ENCODE measurements at places on chromosomes 4 and X.

GRCh38 chr4:142408003-142408441 lies 438.1 kb downstream of the INPP4B start:
- DNase-seq, result no peak

DNA sequence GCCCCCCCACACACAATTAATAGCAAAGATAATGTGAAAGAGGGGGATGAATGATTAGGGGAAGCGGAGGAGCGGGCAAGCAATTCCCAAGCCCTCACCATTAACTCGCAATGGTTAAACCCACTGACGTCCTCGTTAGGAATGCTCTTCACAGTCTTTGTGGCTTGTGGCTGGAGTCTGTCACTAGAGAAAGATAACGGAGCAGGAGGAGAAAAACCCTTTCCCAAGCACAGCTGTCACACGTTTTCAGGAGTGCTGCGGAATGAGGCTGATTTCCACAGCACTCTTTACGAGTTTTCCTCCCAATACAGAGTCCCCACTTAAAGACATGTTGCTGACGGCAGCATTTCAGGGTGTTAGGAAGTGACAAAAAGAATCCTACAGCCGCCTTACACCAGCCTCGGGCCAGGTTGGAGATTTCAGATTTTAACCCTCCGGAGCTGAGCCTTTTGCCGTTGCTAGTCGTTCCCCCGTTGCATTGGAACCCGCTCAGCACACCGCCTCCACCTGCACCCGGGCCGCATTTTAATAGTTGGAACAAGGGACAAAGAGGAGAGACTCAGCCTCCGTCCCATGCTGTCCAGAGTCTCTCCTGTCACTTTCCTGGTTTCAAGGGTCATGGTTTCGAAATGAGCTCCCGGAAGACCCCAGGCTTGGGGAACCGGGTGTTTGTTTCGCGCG lies 92.2 kb downstream of the GEMIN8 start:
- no peak for DNase-seq

DNA sequence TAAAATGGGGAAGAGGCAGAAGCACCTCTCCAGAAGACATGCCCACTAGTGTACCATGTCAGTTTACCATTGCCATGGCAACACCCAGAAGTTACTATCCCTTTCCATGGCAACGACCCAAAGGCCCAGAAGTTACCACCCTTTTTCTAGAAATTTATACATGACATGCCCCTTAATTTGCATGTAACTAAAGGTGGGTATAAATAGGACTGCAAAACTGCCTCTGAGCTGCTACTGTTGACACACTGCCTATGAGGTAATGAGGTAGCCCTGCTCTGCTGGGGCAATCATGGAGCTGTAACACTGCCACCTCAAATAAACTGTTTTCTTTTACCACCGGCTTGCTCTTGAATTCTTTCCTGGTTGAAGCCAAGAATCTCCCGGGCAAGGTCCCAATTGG lies 13.9 kb upstream of the BEX4 start:
- no peak for DNase-seq

DNA sequence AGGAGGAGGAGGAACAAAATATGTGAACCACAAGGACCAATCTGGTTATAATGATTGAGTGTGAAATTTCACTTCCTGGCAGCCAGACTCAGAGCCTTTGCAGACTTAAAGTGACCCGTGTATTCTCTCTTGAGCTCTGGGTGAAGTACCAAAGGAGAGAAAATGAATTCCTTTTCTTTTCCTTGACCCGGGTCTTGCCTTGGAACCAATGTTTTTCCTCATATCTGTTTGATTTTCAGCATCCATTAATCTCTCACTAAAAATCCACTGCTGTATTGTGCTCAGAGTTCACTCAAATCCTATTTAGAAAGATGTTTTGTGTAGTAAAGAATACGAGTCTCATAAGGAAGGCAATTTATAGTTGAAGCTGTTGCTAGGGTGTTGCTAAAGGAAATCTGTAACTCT lies 78.3 kb upstream of the C1QTNF7 start:
- DNase-seq, result no peak

DNA sequence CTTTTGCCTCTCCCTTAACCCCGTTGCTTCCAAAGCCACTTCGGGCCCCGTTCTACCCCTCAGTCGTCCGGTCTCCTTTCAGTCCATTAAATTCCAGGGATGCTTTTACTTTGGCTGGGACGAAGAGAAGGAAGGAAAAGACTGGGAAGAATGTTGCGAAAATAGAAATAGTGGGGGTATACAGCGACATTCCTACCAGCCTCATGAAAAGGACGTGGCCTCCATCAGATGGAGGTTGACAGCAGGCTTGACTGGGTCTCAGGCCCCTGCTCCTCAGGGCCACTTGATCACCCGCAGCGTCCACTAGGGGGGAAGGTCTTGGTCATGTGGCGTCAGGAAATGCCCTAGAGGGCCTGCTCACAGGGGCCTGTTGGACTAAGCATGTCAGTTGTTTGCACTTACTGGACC lies 657 bp upstream of the ANKRD50 start:
- no peak for DNase-seq

DNA sequence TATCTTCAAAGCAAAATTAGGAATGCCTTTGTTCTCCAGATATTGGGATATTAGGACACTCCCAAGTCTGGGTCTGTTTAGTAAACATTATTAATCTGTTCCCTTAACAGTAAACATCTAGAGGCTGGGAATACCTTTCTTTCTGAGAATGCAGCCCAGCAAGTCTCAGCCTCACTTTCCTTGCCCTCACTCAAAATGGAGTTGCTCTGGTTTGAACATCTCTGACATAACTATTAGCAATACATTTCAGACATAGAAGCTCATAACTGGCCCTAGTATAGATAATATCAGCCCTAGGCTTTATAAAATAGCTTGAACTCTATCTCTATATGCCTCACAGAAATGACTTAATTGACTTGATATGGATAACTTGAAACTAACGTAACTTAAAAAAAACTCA lies 299.8 kb downstream of the SPATA18 start:
- no peak for DNase-seq

- DNase-seq, result peak; percentile 3
These were observed 567.7 kb downstream of the MAGEB5 start for GRCh38 chrX:26783512-26784225.

DNA sequence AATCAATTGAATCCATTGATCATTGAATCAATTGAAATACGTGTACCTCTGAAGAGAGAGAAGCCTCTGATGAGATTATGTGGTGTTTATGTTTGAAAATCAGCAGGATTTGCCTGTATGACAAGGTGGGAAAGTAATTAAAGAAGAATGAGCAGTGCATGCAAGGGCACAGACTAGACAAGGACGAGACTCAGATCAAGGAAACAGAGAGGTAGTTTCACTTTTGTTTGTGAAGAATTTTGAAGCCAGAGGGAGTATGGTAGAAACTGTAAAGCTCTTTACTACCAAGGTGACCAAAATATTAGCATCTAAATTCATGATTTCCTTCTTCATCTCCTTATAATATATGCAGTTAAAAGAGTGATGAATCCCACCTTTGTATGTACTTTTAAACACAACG lies 1830.0 kb upstream of the IGFBP7 start:
- DNase-seq, result no peak

DNA sequence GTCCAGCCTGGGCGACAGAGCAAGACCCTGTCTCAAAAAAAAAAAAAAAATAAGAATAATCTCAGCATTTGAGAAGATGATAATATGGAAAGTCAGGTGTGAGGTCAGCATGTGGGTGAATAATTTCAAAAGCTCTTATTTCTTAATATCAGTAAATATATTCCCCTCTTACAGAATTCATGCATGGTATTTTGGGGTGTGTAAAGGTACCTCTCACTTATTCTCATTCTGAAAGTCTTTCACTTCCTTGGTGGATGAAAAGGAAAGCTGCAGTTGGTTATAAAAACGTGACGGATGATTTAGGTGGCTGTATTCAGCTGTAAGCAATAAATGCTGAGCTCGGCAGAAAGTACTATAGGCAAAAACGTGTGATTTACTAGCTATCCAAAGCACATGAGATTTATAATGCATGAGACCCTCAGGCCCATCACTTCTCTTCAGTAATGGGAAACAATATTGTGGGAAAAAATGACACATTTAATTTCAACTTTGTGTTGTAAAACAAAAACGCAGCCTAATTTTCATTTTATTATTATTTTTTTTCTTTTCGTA lies 353.2 kb upstream of the MAGEB2 start:
- DNase-seq, result no peak

DNA sequence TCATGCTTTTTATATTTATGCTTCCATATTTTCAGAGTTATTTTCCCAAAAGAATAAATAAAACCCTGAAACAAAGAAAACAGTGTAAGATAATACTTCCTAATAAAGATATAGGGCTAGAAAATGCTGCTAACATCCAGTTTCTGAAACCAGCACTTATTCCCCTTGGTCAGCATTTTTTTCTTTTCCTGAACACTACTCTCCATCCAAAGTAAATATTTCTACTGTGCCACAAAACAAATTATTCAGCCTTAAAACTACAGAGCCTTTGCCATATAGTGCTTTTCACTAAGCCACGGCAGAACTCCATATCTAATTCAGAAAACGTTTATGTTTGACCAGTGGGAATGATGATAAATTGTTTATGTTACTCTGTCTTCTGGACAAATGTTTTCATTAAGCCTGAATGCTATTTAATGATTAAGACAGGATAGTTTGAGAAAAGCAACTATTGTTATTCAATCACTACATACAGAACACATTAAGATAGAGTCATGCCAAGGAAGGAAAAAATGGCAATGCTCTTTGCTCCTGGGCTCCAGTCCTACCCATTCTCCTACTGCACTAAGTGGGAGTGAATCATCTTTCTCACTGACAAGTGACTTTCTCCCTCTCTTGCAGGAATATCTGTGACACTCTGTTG lies 723.9 kb downstream of the FAT4 start:
- no peak for DNase-seq

DNA sequence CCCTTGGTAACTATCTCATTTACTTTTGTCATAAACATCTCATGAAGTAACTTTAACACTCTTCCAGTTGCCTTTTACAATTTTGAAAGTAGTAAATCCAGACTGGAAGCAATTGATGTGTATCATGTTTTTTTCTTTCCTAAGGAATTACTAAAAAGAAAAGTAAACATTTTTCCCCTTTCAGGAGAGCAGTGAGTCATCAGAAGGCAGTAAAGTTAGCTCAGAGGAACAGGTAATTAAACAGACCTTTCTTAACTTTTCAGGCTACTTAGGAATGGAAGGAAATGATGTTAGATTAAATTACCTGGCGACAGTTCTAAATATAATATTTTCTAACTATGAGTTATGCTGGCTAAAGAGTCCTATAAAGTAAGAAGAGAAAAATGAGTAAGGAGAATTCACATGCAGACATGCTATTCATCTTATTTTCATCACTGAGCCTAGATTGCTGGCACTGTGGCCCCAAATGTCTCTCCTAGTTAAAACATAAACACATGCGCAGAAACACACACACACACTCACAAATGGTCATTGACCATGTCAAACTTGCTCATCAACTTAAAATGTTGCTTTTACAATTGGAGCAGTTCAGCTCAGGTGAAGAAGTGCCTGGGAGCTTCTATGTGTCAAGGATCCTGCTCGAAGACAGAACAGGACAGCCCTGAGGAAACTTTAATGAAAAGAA lies 9.3 kb downstream of the DMP1 start:
- DNase-seq, result no peak

DNA sequence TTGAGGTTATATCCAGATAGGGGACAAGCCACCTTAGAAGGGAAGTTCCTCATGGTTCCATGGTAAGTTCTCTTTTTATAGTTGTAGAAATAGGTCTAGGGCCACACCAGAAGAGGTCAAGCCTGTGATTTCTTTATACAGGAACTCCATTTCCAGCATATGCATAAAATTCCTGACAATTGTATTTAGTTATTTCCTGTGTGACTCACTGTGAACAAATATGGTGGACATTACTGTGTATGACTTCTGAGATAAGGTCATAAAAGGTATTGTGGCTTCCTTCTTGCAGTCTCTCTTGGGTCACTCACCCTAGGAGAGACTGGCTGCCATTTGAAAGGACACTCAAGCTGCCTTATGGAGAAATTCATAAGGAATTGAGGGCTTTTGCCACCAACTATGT lies 2.2 kb upstream of the C4orf36 start:
- DNase-seq, result no peak

GRCh38 chr4:153579872-153580271 lies 104.2 kb upstream of the TLR2 start:
- DNase-seq, result no peak

DNA sequence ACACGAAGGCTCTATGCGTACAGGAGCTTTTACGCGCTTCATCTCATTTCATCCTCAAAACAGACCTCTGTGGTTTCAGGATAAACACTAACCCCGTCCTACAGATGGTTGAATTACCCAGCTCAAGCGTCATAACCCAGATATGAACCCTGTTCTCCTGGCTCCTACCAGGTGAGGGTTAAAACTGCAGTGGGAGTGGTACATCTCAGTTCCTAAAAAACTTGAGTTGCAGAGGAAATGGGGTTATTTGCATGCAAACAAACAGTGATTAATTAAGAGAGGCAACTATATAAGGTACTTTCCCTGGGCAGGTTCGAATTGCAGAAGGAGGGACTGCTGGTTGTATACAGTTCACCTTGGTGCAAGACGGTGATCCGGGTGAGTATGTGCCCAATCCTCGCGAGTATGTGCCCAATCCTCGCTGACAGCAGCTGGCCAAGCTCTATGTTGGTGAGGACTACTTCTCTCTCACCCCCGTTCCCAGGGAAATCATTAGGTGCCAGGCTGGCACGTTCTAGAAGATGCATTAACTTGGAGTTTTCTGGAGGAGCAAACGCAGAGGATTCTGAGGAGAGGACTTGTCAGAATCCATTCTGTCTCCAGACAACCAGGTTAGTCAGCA lies 72.6 kb downstream of the FHDC1 start:
- DNase-seq, result no peak

DNA sequence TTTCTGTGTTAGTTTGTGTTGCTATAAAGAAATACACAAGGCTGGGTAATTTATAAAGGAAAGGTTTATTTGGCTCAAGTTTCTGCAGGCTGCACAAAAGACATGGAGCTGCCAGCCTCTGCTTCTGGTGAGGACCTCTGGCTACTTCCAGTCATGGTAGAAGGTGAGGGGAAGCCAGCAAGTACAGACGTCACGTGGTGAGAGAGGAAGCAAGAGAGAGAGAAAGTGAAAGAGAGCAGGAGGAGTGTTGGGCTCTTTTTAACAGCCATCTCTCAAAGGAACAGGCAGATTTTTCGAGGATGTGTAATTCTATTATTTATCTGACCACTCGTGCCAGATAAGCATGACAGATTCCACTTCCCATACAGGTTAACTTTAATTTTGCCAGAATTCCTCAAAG lies 1199.1 kb downstream of the ADGRL3 start:
- DNase-seq, result peak; percentile 7

- DNase-seq, result no peak
These were observed 998 bp upstream of the DUSP9 start for GRCh38 chrX:153645921-153646488.

GRCh38 chrX:143429811-143430210 lies 87.5 kb downstream of the SPANXN3 start:
- DNase-seq, result no peak

All from NK-92 treated with Interleukin-12 subunit alpha and Interleukin-12 subunit beta, amount 100 ng/mL, for 24 hours (cell line).